ENCODE measurements at places on chromosomes 2 and 18.

GRCh38 chr2:219701847-219702634, 74.6 kb downstream of the SLC4A3 start:
- no peak for DNase-seq

DNA sequence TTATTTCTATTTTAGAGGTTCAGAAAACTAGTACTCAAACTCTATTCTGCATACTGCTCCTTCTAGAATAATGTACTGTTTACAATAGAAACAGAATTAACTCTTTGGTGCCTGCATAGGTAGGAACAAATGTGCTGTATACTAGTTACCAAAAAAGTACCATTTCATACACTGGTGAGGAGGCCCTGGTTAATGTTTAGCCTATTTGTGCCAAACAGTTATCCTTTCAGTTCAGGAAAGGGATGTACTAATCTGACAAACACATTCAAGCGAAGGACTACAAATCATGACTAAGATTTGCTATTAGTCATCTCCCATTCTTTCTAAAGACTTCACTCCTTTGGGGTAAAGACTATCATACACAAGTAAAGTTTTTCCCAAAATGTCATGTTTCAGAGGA, 47.4 kb downstream of the EXOC6B start:
- no peak for DNase-seq

- no peak for DNase-seq
Measured at GRCh38 chr2:206823178-206823577, 57.8 kb downstream of the FASTKD2 start.

GRCh38 chr2:168564641-168565040, 108.6 kb downstream of the CERS6 start:
- no peak for DNase-seq

- no peak for DNase-seq
Measured at GRCh38 chr2:170465241-170465640, 249.9 kb upstream of the SP5 start.
